ENCODE measurements at places on chromosomes 13 and 19.
A peak's percentile ranks its signal among the peaks of the same experiment; 100 is the strongest.

- peak; percentile 49 for DNase-seq
These were observed 5.5 kb upstream of the SAE1 start for GRCh38 chr19:47124937-47125668.

- no peak for DNase-seq
These were observed 3.2 kb upstream of the GSX1 start for GRCh38 chr13:27789153-27789494.

DNA sequence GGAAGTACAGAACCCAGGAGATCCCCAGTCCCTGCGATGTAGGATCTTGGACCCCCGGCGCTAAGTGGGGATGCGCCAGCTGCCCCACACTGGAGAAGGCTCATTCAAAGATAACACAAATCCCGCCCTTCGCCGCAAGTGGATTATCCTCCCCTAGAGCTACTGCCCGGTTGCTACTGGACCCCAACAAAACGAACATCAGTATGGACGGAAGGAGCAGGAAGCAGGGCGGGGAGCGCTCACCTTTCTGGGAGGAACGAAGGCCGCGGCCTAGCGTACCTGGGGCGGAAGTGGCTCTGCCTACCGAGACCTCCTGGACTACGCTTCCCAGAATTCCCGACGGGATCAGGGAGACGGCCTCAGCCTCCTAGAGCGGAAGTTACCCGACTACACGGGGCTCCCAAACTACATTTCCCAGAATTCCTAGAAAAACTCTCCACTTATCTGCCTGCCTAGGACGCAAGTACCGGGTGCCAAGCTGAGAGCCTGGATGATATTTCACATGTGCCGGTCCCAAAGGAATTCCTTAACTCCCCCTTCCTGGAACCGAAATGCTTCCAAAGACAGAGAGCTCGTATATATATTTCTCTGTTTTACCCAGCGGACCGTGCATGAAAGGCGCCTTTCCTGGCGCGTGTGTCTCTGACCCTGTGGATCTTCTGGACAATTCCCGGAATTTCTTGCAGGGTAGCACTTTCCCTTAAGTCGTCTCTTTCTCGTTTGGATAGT lies at the start of gene ZNF112:
Gene ZNF112 (minus strand): TSS at position 298 of the 729 bp plus-strand sequence. CDS start 16,141 bp downstream, outside the sequence.
- DNase-seq = peak; percentile 98

GRCh38 chr13:111516712-111517640 lies 196.5 kb downstream of the TEX29 start:
- DNase-seq = no peak

GRCh38 chr13:58144616-58145015 lies 513.1 kb downstream of the PCDH17 start:
- no peak for DNase-seq

DNA sequence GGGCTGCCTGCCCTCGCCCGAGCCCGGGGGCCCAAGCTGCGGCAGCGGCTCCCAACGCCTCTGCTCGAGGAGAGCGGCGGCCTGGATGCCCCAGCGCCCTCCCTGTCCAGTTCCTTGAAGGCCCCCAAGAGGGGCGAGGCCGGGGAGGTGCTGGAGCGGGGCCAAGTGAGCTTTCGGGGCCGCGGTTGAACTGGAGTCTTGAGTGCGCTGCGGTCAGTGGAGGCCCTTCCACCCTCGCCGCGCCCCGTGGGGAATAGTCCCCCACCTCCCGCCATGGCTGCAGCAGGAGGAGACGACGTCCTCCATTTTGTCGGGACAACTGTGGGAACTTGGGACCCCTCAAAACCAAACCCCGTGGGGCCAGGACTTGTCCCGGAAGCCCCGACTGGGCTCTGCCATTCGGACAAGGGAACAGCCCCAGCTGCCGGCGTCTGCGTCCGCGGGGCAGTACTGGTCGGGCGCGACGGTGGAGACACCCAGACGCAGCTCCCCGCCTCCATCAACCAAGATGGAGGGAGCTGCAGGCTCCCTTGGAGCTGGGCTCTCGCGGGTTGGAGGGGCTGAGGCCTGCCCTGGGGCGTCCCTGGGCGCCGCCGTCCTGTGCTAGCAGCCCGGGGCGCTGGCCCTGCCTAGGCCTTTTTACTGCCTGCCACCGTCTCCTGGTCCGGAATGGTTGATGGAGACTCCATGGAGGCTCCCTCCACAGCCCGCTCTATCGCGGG lies 736 bp upstream of the ZMYM5 start:
- DNase-seq = peak; percentile 19

GRCh38 chr19:50333737-50334617 lies 4.8 kb upstream of the KCNC3 start:
- peak; percentile 25 for DNase-seq

- DNase-seq = no peak
These were observed 5.7 kb upstream of the SPACA4 start for GRCh38 chr19:48600679-48601417.

DNA sequence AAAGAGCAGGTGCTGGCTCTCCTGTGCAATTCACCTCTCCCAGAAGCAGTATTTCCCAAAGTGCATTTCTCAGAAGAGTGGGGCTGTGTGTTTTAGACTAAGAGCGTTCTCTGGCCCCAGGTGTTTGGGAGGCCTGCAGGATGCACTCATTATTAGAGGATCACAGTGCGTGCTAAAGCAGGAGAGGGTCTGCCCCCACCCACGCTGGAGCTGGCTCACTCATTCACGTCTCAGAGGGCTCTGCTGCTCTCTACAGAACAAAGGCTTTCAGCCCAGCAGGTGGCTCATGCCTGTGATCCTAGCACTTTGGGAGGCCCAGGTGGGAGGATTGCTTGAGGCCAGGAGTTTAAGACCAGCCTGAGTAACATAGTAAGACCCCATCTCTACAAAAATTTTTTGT lies 756.7 kb downstream of the UQCRFS1 start:
- no peak for DNase-seq

- DNase-seq = peak; percentile 44
These were observed 591 bp downstream of the DEDD2 start for GRCh38 chr19:42216653-42217519.

DNA sequence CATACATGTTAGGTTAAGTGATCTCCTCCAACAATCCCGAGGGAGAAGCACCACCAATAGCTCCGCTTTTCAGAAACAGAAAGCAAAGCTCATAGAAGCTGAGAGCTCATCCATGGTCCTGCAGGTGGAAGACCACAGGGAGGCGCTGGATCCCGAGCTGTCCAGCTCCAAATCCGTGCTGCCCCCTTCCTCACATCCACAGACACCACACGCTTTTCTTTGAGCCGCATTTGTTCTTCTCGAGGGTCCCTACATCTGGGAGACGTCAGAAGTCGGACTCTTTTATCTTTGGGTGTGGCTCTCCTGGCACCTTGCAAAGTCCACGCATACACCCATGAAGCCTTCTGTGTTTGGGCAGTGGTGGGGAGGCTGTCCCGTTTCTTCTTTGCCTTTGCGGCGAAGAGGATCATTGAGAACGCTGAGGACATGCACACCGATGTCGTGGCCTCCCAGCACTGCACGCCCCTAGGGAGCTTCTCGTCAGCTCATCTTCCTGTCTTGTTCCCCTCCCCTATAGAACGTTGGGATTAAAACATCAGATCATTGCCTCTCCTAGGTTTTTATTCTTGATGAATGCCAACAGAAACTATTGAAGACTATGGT lies 184.8 kb downstream of the TEX29 start:
- DNase-seq = no peak

DNA sequence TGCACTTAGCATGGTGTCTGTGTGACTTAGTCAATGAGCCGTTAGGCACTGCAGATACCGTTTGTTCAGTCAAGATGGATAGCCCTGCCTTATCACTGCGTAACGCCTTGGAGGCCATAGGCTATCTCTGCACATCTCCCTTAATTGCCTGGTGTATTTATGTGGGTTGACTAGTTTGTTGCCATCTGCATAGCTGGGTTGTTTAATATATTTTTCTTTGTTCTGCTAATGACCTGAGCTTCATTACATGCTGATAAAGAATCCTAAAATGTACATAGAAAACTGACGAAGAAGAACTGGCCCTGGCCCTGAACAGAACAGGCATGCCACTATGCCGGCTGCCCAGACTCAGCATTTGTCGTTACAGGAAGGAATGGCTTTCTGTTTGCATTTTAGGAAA lies 297.8 kb downstream of the SHISA2 start:
- DNase-seq = no peak

DNA sequence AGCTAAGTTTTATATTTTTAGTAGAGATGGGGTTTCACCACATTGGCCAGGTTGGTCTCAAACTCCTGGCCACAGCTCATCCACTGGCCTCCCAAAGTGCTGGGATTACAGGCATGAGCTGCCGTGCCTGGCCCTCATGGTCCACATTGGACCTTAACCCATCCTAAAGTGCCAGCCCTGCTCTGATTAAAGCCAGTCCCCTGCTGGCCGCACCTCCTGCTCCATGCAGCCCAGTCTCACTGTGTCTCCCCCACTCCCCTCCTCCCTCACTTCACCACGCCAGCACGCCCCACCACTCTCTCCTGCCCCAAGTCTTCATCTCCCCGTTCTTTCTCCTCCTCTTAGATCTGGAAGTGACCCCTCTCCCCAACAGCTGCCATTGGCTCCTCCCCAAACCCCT lies 16.7 kb upstream of the SDHAF1 start:
- no peak for DNase-seq

DNA sequence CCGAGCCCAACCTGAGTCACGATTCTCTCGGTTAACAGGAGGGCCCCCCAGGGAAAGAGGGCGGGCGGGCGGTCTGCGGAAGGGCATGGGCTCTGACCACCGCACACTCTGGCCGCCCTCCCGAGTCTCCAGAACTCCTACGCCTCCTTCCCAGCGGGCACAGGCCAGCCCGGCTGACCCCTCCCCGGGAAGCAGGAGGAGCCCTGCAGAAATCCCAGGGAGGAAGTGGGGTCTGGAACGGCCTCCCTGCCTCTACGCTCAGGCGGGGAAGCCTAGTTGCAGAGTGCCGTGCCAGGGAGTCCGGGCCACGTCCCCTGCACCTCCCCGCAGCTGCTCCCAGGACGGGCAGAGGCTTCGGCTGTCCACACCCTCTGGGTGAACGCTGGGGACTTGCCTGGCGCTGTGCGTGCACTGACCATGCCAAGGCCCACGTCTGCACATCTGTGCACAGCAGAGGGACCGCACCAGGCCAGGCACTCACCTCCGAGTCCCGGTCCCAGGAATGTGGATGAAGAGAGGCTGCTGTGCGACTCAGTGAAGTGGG lies 20.8 kb downstream of the TCF3 start:
- DNase-seq = no peak

All from DMS79 (cell line).